ENCODE measurements at places on chromosomes 5 and 9.

DNA sequence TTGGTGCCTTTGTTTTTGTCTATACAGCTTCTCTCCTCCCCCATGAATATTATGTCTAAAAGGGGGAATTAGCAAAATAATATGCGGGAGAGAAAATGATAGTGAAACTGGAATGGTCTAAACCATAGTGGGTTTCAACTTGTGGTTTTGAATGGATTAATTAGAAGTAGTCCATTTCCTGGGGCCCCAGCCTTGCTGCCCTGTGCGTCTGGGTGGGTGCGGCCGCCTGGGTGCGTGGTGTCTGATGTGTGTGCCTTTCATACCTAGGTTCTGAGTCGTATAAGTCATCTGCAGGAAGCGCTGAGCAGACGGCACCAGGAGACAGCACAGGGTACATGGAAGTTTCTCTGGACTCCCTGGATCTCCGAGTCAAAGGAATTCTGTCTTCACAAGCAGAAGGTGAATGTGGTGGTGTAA lies 120.0 kb upstream of the CACNA1B start:
- DNase-seq = no peak

DNA sequence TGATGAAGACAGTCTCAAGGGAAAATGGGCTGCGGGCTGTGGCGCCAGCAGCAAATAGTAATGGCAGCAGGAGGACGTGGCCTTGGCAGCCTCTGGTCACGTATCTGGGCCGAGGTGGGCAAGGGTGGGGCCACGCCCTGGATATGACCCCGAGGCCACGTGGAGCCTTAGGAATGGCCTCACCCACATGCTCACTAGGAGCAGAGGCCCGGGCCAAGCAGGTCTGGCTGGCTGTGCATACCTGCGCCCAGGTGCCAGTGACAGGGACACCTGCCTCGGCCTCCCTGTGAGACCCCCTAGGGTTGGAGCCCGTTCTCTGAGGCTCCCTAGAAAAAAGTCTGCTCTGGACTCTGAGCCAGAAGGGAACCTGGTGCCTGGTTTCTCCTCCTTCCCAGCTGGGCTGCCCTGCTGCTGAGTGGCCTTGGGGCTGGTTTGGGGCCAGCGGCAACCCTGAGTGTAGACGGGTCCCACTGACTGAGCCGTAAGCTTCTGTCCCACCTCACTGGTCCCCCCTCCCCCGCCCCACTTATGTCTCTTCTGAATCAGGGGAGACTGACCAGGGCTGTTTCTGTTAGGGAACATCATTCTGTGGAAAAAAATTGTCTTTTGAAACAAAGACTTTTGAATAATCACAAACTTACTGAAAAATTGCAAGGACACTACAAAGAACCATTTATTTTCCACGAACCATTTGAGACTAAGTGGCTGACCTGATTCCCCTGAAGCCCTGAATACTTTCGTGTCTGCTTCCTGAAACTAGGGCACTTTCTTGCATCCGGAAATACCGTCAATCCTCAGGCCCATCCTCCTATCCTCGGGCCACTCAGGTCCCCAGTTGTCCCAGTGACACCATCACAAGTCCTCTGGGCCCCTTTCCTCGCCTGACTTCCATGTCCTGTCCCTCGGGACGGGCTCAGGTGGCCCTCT lies 60.8 kb downstream of the WNK2 start:
- no peak for DNase-seq

GRCh38 chr9:21160178-21160577 lies 6.3 kb downstream of the IFNA21 start:
- no peak for DNase-seq

DNA sequence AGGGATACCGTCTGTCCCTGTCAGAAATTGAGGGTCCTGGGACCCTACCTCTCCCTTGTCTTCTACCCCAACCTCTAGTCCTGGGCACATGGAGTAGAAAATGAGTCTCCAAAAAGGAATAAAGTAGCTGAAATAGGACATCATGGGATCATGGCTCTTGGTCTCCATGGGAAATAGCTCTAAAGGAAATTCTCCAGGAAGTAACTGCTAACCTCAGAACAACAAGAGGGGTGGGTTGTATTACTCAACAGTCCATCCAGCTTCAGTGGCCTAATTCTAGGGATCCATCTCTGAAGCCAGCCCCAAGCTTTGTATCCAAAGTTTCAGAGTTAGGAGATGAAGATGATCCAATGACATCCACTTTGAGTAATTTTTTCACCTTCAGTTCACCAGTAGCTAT lies 11.0 kb upstream of the RUSC2 start:
- no peak for DNase-seq

DNA sequence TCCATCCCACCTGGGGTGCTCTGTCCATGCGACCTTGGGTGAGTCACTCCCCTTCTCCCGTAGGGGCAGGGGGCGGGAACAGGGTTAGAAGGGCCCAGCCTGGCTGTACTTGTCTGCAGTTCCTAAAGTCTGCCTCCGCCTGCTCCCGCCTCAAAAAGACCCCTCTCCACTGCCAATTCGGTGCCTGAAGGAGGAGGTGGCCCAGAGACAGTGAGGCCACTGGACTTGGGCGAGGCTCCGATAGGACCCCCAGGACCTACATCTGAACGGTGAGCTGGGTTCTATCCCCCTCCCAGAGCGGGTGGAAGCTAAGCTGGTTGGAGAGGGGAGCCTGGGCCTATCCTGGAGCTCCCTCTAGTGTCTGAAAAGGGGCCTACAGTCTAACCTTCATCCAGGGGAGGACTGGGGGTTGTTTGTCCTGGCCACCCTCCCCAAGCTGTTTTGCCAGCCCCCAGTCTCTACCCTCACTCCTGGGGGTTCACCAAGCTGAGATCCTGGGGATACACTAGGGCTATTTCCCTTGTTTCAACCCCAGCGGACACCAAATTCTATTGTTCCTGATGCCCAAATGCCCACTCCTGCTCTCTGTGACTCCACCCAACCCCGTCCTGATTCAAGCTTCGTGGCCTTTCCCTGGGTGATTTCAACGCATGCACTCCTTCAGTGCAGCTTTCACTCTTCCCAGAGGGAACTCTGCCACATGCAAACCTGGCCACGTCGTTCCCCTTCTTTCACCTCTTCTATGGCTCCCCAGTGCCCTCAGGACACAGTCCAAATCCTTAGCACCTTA lies 6.1 kb upstream of the CRB2 start:
- peak; percentile 86 for DNase-seq

- no peak for DNase-seq
Measured at GRCh38 chr5:160082614-160083500, 36.4 kb downstream of the PWWP2A start.

DNA sequence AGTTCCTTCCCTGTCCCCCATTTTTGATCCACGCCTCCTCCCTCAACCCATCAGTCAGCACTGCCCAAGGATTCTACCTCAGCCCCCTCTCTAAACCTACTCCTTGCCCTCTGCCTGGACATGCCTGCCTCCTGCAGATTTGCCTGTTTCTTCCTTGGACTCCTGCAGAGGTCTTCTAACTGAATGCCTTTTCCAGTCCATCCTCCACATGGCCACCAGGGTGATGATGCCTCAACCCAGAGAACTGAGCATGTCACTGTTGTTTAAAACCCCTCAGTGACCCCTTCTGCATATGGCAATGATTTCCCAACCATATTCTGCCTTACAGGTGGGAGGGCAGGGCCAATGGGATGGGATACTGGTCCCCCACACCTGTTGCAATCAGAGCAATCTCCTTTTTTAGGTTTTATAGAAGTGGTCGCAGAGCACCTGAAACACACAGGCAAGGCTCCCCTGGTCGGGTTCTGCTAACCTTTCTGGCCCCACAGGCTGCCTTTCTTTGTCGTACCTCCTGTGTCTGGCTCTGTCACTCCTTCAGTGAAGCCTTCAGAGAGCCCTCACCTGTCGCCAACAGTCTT lies 9.3 kb downstream of the PHYKPL start:
- DNase-seq = no peak

DNA sequence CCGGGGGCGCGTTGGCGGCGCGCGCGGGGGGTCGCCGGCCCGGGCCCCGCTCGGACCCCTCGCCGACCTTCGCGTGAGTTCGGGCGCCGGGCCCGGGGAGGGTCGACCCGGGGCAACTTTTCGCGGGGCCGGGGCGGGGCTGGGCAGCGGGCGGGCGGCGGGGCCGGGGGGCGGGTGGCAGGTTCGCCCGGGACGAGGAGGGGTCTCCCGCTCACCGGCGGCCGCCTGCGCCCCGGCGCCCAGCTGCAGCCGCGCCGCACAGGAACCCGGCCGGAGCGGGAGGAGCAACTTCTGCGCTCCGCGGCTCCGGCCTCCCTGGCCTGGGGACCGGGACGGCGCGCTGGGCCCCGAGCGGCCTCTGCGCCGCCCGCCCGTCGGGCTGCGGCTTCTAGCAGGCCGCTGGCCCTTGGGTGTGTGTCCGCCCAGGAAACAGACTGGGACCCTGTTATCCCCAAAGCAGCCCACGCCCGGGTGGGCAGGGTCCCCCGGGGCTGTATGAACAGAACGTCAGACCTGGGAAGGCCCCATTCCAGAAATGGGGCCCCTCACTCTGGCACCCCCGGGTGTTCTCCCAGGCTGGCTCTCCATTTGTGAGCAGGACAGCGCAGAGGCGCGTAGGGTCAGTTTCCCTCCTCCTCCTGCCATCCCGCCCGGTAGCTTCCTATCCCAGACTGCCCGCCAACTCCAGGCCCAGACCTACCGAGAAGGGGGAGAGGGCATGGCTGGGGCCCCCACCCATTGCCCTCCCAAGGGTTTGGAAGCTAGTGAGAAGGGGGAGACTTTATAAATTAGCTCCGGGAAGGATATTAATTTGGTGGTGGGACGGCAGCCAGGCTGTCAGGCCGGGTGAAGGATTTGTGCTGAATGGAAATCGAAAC lies 708 bp downstream of the RXRA start:
- peak; percentile 59 for DNase-seq

DNA sequence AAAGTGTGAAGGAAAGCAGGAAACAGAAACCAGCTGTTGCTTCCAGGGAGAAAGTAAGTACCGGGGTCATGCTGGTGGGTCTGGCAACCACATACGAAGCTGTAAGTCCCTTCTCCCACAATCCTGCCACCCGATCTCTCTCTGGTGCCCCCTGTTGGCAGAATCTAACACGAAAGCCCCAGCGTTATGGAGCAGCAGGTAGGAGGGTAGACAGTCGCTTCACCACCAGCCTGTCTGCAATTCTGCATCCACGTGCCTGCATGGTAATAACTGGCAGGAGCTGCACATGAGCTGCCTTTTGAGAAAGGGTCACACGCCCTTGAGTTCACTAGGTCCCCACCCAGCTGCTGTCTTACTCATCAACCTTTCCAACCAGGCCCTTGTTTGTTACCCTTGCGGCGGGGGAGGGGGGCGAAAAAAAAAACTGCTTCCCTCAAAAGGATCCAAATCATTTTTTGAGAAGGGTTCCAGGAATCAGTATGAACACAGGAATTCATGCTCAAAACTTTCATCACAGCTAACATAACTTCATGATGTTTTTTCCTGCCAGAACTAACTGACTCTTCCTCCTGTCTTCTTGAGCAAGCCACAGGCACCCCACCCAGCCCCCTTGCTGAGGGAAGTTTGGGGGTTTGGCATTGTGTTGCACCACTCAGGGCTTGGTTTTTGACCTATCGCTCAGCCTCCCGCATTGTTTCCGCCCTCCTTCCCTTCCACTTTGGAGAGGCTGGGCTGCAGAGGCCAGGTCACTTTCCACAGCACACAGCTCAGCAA lies 19.6 kb upstream of the TMEM252 start:
- DNase-seq = peak; percentile 30

DNA sequence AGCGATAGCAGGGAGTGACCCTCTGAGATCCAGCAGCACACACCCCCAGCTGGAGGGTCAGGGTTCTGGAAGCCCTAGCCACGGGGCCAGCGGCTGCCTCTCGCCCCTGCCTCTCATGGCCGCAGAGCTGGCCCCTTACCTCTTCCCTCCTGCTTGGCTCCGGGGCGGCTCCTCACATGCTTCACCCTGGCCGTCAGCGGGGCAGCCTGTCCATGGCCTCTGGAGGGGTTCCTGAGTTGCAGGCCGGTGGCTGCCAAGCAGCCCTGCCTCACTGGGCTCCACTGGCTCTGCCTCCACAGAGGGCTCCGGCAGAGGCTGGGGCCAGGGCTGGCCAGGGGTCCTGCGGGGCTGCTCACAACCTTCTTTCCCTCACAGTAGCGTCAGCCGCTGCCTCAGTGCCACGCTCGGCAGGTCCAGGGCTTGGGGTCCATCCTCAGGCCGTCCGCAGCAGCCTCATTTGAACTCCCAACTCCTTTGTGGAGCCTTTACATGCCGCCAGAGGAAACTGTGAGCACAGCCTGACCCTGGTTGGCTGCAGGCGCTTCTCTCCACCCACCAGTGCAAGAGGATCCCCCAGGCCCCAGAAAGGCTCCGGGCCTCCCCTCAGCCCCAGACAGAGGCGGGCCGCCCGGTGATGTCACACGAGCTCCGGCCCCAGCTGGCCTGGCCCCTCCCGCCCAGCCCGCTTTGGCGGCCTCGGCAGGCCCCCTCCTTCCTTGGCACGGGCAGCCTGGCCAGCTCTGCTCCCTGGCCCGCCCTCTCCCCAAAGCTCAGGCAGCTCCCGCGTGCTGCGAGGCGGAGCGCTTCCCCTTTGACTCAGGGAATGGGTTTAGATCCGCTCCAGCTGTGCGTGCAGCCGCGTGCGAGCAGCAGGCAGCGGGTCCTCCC lies at the start of gene ANGPTL2:
TSS of gene ANGPTL2 (minus strand) at position 460 of the 888 bp plus-strand sequence. CDS start 13,904 bp downstream, outside the sequence.
- DNase-seq = peak; percentile 83

GRCh38 chr5:101212942-101213514 lies 309.9 kb upstream of the ST8SIA4 start:
- DNase-seq = no peak

DNA sequence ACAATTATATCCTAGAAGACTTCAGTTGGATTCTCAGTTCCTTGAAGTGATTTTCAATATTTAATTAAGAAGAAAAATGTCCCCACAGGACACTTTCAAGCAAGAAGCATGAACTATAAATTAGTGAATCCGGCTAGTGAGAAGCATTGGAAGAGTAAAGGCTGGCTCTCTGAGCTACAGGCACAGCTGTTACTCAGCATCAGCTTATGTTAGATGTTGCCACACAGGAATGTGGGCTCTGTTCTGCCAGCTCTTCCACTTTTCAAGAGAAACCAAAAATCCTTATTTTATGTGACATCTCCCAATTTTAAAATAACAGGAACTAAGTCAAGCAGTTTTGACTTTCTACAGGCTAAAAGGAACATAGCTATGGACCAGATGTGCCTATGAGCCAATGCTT lies 14.9 kb downstream of the ZNF474 start:
- no peak for DNase-seq

- no peak for DNase-seq
Measured at GRCh38 chr5:172911976-172912375, 47.2 kb upstream of the RPL26L1 start.

GRCh38 chr5:98769210-98769958 lies 4.1 kb upstream of the RGMB start:
- DNase-seq = peak; percentile 66

All from NCI-H1417 (cell line).